ENCODE measurements at places on chromosomes 7 and 10.

- DNase-seq, result no peak
These were observed 66.2 kb downstream of the AHR start for GRCh38 chr7:17364671-17365070.

DNA sequence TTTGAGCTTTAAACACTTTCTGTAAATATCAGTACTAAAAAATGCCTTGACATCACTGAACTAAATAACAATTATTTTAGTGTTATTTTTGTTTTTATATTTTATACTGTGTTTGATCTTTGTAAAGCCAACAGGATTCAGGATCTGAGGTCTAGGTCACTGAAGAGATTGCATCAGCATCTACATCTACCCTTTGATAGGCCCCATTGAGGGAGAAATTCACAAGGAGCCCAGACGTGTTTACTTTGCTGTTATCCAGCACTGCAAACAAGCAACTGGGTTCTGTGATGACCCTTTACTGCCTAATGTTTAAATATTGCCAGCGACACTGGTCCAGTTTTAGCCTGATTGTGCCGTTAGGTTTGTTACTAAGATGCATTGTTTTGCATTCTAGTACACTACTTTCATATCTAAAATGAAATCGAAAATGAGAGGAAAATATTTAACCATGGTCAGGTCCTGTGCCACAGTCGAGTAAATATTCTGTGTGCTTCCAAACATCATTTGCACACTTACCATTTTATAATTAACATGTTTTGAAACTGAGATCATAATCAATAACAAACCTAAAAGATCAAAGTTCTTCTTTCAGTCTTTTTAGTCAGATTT is 48.7 kb downstream of the SP8 start:
- no peak for DNase-seq

DNA sequence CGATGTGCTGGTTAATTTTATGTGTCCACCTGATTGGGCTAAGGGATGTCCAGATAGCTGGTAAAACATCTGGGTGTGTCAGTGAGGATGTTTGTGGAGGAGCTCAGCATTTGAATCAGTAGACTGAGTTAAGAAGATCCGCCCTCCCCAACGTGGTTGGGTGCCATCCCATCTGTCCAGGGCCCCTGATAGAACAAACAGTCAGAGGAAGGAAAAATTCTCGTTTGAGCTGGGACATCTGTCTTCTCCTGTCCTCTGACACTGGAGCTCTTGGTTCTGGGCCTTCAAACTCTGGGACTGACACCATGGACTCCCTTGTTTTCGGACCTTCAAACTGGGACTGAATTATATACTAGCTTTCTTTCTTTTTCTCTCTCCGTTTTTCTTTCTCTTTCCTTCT is 59.6 kb downstream of the CARD11 start:
- no peak for DNase-seq

- no peak for DNase-seq
These were observed 913 bp upstream of the NPC1L1 start for GRCh38 chr7:44541876-44542610.

DNA sequence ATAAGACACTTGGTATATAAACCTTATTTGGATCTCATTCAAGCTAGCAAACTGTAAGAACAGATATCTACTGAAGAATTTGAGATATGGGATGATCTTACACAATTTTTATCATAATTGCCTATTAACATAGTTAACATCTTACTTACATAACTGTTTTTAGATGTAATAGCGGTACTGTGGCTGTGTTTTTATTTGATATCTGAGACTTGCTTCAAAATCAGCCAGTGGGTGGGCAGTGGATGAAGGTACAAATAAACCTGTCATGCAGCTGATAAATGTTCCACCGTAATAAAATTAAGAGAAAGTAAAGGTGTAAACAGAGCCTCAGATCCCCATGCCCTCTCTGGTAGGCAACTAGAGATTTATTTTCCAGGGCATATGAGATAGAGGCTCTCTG is 28.4 kb upstream of the PTPRN2 start:
- DNase-seq, result peak; percentile 51

DNA sequence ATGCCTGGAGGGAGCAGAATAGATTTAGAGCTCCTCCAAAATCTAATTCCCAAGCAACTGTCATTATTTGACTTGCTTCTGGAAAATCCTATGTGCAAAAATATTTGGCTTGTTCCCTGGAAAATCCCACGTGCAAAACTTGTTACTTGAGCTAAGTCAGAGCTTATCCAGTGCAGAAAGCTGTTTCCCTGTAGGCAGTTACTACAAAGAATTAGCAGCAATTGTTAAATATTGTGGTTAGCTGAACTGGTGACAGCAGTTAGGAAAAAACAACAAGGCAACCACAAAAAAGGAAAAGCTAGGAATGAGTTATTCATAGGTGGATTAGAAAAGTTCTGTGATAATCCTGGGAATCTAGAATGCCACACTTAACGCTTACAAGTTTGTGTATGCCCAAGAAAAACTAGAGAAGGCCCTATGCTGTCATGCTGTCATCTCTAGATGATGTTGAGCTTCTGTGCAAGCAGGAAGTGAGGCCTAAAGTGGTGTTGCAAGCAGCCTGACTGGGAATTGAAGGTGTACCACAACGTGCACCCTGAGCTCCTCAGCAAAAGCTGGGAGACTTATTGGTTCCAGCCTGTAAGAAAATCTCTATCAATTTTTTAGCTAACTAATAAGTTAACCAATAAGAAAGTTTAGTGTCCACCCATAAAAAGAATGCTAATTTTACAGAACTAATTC is 738.6 kb upstream of the LRRTM3 start:
- no peak for DNase-seq

Measured in HEK293T (cell line).